ENCODE measurements at places on chromosomes 3 and 15.

DNA sequence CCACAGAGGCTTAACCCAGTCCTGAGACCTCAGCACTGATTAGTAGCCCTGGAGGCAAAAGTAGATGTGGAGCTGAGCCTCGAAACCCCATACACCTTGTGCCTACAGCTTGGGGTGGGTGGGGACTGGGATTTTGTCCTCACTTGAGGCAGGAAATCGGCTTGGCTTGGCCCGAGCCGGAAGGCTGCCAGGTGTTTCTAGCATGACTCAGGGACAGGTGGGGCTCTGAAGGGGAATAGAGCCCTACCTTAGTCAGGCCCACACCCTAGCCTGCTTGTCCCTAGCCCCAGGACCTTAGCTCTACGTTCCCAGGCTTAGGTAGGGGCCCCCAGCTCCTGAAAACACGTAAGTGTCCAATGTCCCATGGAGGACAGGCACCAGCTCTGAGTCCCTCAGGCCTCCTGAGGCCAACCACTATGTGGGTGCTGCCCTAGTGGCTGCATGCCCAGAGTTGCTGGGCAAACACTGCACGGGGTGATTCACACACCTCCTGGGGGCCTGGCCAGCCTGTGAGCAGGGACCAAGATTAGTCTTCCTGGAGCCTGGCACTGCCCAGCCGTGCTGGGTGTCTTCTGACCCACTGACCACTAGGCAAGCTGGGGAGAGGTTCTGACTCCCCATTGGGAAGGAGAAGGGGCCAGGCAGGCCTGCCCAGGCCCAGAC is 3.1 kb downstream of the MST1R start:
- DNase-seq: no peak

- no peak for DNase-seq
Measured at GRCh38 chr3:141851411-141851810, 25.0 kb upstream of the ATP1B3 start.

GRCh38 chr15:91849749-91850161 is 3.8 kb upstream of the SLCO3A1 start:
- DNase-seq: no peak

GRCh38 chr3:78924711-78925110 is 843.1 kb downstream of the ROBO1 start:
- DNase-seq: no peak

GRCh38 chr15:41821831-41822230 is 6.1 kb upstream of the JMJD7 start:
- no peak for DNase-seq

DNA sequence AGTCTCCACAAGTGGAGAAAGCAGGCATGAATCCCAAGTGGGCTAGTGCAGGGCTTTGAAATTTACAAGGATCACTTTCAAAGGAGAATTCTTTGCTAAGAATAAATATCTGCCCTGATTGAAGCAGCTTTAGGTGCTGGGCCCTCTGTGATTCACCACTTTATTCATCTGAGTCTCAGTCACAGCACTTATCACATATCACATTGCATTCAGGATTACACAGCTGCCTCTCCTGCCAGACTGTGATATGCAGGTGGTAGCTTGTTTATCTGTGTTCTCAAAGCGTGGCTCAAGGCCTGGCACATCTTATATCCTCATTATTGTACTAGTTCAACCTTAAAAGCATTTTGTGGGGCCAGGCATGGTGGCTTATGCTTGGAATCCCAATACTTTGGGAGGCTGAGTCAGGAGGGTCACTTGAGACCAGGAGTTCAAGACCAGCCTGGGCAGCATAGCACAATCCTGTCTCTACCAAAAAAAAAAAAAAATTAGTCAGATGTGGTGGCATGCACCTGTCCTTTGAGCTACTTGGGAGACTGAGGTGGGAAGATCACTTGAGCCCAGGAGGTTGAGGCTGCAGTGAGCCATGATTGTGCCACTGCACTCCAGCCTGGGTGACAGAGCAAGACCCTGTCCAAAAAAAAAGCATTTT is 156.9 kb upstream of the EIF1B start:
- no peak for DNase-seq

- no peak for DNase-seq
Measured at GRCh38 chr3:36494461-36495109, 114.3 kb downstream of the STAC start.

DNA sequence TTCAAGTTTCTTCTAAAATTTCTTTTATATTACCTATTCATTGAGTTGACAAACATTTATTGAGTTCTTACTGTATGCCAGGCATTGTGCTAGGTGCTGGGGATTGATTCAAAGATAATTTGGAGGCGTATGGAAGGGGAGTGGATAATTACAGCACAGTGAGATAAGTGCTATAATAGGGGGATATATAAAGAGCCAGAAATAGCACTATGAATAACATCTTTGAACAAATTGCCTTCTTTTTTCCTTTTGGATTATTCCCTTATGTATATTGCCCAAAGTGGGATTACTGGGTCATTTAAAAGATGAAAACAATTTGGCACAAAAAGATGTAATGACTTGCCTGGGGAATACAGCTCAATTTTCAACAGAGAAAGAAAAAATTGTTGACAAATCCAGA is 64.6 kb downstream of the LPP start:
- DNase-seq: no peak

DNA sequence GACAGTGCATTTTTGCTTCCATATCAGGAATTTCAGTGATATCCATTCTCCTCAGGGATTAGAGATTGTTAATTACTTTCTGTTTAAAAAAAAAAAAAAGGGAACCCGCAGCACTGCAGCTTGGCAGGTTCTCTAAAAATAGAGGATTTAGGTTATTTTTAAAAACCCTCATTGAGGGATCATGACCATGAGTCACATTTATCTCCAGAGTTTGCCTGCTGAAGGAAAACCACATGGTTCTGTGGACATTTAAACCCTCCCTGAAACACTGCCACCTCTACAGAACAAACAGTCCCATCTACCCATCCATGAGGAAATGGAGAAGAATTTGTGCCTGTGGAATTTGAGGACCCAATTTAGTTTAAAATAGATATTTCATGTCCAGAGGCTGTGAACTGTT is 66.2 kb upstream of the UBE2E1 start:
- no peak for DNase-seq

DNA sequence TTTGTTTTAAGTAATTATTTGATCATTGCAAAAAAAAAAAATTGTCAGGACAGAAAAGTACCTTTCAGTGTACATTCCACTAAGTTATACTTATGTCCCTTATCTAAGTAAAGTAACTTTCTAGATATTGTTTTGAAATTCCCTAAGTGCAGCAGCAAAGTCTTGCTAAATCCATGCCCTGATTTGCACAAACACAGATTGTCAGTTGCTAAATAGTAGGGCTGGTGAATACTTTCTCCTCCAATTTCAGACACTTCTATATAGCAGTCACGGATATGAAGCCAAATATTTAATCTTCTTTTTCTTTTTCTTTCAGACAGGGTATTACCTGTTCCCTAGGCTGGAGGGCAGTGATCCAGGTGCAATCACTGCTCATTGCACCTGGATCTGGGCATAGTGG is 12.9 kb downstream of the LRRC2 start:
- DNase-seq: no peak

GRCh38 chr3:163218336-163218735 is 1721.7 kb downstream of the OTOL1 start:
- no peak for DNase-seq

DNA sequence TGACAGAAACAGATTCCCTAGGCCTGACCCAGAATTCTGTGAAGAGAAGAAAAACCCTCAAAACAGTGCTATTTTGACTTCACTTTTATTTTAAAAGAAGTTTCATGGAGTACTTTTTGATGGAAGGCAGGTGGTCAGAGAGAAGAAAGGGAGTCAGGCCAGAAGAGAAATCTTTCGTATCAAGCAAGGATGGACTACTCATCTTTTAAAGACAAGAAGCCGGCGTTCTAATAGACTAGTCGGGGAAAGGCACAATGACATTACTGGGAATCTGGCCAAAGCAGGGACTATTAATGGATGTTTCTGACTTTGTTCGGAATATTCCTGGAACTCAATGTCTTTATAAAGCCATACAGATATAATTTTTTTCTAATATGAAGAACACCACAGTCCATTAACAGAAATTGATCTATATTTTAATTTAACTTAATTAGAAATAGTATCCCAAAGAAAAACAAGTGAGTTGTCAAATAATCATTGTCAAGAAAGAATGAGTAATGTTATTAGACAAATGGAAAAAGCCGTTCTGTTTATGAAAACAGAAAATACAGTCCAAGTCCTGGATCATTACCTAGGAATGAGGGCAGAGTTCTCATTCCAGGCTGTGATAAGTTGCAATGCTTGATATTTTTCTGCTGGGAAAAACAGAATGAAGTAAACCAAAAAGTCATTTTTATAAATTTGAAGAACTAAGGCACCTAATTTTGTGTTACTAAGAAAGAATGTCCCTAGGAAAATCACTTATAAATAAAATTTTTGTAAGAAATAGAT is 23.7 kb upstream of the PCOLCE2 start:
- no peak for DNase-seq

- no peak for DNase-seq
Measured at GRCh38 chr3:48528754-48529153, 24.8 kb upstream of the SHISA5 start.

DNA sequence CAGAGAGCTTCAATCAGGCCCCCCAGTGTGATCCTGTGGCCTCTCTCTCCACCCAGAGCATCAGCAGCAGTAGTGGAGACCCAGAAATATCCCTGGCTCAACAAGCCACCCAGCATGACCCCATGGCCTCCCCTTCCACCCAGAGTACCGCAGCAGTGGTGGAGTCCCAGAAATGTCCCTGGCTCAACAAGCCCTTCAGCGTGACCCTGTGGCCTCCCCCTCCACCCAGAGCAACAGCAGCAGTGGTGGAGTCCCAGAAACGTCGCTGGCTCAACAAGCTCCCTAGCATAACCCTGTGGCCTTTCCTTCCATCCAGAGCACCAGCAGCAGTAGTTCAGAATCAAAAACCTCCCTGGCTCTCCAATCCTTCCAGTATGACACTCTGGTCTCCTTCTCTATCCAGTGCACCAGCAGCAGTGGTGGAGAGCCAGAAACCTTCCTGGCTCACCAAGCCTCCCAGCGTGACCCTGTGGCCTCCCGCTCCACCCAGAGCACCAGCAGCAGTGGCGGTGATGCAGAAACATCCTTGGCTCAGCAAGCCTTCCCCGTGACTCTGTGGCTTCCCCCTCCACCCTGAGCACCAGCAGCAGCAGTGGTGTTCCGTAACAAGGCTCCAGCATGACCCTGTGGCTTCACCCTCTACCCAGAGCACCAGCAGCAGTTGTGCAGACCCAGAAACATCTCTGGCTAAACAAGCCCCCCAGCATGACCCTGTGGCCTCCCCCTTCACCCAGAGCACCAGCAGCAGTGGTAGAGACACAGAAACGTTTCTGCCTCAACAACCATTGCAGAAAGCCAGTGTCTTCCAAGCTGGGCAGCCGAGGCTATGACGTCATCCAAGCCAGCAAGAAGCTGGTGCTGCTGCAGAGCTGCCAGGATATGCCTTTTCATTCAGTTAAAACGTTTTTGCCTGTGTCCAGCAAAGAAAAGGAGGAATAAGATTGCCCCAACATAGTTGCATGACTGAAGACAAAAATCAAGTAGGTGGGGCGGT is 61.3 kb upstream of the TAMM41 start:
- no peak for DNase-seq

- DNase-seq: no peak
Measured at GRCh38 chr15:66476535-66476934, 21.0 kb downstream of the SNAPC5 start.

DNA sequence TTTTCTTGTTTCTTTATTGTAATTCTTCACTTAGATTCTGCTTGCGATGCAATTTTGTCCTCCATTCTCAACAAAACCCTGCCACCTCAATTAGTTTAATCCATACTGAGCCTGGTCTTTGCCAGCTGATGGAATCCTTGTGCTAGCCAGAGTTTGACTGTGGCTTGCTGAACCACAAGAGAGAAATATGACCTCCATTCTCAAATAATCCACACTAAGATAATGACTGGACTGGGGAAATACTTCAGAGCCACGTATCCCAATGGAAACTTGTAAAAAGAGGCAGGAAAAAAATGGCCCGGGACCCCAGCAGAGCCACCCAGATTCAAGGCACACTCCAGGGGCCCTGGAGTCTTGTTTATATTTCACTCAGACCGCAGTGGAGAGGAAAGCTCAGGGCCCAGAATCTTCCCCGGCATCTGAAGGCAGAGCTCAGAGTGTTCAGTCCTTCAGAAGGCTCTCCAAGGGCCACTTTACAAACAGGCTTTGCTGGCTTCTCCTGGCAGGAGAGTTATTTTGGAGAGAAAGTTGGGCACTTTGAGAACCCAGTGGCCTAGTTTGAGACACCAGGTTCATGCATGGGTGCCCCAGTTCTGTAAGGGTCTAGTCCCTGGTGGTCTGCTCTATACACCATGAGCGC is 62.7 kb downstream of the SSUH2 start:
- DNase-seq: no peak

DNA sequence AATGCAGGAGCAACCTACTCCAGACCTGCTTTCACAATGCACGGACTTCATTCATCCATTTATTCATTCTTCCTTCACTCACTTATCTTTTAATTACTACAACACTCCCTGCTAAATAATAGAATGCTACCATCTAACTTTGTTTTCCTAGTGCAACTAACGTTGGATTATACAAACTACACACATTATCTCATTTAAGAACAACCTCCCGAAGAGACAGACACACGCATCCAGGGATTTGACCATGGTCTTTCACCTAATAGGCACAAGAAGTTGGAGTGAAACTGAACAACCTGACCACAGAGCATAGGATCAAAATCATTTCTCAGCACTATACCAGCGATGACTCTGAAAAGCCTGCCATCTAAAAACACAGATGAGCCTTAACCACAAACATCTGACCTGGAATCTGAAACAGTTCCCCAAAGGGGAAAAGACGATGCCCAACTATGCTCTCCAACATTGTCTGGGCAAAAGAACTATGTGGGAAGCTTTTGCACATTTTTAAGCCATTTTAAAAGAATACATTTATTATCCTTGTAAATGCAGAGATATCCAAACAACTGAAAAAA is 21.0 kb downstream of the ZNF385D start:
- DNase-seq: no peak

- no peak for DNase-seq
Measured at GRCh38 chr15:52093539-52094510, 18.8 kb downstream of the BCL2L10 start.

- DNase-seq: no peak
Measured at GRCh38 chr15:98580572-98580971, 67.8 kb upstream of the IGF1R start.

- DNase-seq: no peak
Measured at GRCh38 chr15:56385908-56386307, 20.7 kb downstream of the TEX9 start.

- DNase-seq: no peak
Measured at GRCh38 chr3:5264093-5264600, 76.6 kb downstream of the EDEM1 start.

GRCh38 chr3:57978316-57978715 is 29.9 kb upstream of the FLNB start:
- DNase-seq: no peak

Data from stimulated activated CD8-positive, alpha-beta memory T cell treated with anti-CD3 and anti-CD28 coated beads, Interleukin-15, amount 100 ng/mL, for 4 hours (primary cell).